ENCODE measurements at places on chromosomes 3 and 15.

- peak; percentile 92 for DNase-seq
These were observed 213.4 kb downstream of the ZBBX start for GRCh38 chr3:167166594-167167253.

GRCh38 chr15:79178594-79178993 lies 88.0 kb upstream of the RASGRF1 start:
- no peak for DNase-seq

- DNase-seq, result no peak
These were observed 185.7 kb downstream of the LPP start for GRCh38 chr3:188339410-188340295.

GRCh38 chr3:101903451-101903871 lies 54.1 kb downstream of the NFKBIZ start:
- no peak for DNase-seq

DNA sequence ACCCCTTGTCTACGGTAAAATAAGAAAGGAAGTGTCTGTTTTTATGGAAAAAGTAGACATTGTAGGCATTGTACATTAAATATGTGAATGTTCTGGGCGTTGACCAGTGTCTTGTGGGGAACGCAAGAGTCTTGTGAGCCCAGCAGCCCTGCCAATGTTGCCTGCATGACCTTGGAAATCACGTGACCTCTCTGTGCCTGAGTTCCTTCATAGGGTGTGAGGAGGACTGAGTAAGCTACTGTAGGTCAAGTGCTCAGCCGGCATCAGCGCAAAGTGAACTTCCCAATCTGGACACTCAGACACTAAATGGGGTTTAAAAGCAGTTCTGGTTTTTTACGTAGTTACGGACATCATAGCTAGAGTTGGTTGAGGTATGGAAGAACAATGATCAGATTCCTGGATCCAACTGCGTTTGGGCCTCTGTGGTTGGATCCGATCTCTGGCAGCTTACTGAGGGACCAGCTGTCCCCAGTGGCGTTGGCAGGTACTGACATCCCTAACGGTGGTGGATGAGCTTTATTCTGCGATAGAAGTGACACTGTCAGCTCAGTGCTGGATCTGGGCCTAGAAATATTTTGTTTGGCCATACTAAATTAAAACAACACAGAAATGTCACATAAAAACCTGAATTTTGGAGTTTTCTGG lies 63.8 kb downstream of the SPSB4 start:
- DNase-seq, result no peak

GRCh38 chr3:138188013-138188730 lies 1.1 kb downstream of the ARMC8 start:
- no peak for DNase-seq

GRCh38 chr3:56361731-56362130 lies 106.5 kb downstream of the ERC2 start:
- DNase-seq, result no peak

- no peak for DNase-seq
These were observed 70.6 kb downstream of the SMAD6 start for GRCh38 chr15:66772604-66773128.

DNA sequence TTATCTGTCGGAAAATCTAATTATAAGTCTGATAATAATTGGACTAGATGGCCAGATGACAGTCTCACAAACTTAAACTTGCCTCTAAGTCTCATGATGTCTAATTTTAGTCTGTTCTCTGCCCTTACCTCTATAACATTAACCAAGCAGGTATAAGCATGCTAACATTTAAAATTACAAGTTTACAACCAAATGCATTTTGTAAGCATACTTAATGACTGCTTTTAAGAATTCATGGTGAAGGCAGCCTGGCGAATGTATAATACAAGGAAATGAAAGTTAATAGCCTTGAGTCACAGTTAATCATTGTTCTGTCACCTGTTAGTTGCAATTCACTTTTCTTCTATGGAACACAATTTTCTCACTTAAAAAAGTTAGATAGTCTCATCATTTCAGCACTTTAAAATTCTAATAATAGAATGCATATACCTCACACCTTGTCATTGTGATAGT lies 16.5 kb downstream of the BCHE start:
- DNase-seq, result no peak

DNA sequence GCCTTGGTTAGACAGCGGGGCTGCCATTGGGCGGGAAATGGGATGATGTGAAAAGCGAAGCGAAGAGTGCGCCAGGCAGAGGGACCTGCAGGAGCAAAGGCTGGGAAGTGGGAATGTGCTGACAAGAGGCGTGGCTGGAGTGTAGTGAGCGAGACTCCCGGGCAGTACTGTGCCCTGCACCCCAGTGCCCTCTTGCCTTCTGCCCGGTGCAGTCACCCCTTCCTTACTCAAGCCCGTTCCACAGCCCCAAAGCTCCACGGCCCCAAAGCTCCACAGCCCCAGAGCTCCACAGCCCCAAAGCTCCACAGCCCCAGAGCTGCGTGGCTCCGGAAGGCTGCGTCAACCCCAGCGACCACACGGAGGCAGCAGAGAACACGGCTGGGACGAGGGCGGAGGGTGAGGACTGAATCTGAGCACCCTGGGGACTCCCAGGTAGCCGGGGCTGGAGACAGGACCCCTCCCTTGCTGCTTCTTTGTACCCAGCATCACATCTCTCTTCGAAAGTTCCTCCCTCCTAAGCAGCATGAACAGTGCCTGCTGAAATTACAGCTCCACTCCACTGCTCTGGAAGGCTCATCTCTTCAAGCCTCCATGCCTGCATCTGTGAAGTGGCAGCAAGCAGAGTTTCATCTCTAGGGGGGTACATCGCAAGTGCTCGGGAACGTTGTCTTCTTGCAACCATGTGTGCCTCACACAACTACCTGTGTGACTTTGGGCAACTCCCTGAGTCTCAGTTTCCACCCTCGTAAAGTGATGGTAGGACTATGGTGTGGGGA lies 108.9 kb downstream of the FBLN2 start:
- no peak for DNase-seq

GRCh38 chr3:155778462-155778861 lies 27.6 kb downstream of the C3orf33 start:
- DNase-seq, result no peak

DNA sequence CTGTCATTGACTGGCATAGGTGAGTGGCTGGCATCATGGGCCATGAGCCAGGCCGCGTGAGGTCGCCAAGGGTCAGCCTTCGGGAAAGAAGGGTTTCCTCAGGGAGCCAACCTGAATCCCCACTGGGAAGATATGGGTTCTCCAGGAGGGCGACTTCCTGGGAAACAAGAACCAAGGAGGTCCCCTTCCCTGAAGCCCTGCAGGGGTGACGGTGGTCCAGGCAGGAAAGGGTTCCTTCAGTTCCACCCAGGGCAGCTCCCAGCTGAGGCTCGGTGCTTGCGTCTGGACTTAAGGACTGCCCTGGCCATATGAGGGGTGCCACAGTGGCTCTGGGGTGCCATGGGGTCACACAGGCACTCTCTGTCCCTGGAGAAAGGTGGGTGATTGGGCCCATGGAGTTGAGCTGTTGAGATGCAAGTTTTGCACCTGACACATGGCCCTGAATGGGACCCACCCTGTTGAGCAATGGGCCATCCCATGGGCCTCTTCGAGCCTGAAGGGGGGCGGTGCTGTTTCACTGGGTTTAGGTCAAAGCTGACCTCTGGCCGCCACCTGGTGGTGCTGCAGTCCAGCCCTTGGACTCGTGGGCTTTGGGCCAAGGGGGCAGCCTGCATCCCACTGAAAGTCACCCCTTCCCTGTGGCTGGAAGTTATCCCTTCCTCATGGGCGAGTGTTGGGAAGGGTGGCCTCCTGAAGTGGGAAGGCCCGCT lies 228.1 kb downstream of the SNRPN start:
- DNase-seq, result no peak

DNA sequence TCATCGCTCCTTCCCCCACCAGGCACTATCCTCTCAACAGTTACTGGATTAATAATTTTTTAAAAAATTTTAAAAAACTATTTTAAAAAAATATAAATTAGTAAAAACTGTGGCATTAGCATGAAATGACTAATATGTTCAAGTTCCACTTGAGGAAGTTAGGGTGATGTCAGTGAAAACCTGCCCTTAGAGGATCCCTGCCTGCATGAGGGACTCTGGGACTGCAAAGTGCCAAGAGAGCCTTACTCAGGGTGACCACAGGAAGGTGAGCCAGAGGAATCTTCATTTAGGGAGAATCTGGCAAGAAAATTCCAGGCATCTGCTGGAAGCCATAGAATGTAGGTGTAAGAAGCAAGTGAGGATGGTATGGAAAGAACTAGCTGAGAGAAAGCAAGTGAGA lies 157.7 kb upstream of the BCL6 start:
- DNase-seq, result no peak

DNA sequence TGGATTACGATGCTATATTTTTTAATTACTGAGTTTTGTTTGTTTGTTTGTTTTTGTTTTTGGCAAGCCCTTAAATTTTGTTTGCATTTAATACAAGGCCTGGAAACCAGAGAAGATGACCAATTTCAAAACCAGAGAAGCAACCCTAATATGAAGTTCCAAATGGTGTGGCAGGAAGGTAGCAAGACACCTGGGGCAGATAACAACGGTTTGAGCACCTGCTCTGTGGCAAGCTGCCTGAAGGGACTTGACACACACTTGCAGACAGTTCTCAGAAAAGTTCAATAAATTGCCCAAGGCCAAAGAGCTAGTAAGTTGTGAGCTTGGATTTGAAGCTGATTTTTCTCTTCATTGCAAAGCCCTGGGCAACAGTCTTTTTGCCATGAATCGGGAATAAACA lies 151.2 kb upstream of the UBE2E1 start:
- DNase-seq, result no peak

GRCh38 chr3:128471110-128471509 lies 4.4 kb upstream of the DNAJB8 start:
- no peak for DNase-seq

DNA sequence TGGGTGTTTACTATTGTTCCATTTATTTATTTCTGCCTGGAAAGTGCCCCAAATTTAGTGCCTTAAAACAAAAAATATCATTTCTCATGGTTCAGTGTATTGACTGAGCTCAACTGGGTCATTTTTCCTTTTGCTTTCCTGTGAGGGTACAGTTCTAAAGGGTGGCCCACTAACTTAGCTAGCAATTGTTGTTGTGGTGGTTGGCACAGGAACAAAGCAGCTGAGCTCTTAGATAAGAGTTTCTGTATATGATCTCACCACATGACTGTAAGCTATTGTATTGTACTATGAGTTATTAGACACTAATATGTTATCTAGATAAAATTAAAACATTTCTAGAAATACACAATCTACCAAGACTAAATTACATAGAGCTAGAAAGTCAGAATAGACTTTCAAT lies 1283.7 kb downstream of the OTOL1 start:
- no peak for DNase-seq

- no peak for DNase-seq
These were observed 43.4 kb upstream of the LMCD1 start for GRCh38 chr3:8458238-8458661.

DNA sequence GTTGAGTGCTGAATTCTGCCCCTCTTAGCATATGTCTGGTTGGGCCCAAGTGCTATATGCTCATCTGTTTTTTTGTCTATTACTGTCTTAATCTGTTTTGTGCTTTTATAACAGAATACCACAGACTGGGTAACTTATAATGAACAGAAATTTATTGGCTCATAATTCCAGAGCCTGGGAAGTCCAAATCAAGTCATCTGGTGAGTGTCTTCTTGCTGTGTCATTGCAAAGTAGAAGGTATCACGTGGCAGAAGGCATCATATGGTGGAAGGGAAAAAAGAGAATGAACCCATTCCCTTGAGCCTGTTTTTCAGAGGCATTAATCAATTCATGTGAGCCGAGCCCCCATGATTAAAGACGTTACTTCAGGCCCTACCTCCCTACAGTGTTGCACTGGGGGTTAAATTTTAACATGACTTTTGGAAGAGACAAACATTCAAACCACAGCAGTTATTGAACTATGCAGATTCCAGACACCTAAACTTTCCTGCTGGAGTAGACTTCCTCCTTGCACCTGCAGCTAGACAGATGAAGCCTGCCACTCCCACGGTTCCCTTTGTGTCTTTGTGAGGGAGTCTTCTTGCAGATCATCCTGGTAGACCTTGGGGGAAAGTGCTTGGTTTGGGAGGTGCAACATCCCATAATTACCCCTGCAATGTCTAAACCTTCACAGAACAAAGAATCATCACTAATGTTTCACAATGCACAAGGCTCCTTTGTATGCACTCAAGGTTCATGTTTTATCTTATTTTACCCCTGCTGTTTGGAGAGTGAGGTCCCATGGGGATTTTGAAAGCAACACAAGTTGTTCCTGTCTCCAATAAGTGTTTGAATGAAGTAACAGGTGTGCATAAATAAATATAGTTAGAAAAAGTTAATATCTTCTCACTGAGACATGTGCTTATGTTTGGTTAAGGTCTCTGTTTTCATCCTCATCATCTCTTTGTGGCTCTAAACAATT lies 64.7 kb upstream of the XCR1 start:
- no peak for DNase-seq

DNA sequence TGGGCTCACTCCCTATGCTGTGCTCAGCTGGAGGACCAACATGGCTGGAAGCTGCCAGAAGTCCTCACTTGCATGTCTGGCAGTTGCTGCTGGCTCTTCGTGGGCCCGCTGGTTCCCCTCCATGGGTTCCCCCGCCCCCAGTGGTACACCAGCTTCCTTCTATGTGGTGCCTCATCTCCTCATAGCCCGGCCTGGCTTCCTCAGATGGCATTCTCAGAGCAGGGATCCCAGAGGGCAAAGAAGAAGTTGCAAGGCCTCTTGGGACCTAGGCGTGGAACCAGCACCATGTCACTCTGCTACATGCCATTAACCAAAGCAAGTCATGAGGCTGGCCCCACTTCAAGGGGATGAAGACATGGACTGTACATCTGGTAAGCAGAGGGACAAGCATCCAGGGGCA lies 2.9 kb upstream of the CFAP92 start:
- no peak for DNase-seq

GRCh38 chr3:3068358-3068881 lies 41.8 kb downstream of the IL5RA start:
- no peak for DNase-seq

GRCh38 chr3:183664913-183665381 lies 29.5 kb downstream of the KLHL24 start:
- DNase-seq, result no peak

DNA sequence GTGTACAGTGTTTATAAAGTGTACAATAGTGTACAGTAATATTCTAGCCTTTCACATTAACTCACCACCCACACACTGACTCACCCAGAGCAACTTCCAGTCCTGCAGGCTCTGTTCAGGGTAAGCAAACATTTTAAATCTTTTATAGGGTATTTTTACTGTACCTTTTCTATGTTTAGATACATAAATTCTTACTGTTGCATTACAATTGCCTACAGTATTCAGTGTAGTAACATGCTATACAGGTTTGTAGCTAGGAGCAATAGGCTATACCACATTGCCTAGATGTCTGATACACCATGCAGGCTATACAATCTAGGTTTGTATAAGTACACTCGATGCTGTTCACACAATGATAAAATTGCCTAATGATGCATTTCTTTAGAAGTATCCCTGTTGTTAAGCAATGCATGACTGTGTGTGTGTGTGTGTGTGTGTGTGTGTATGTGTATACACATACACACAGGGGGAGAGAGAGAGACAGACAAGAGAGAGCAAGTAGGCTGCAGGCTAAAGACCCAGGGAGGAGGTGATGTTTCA lies 72.5 kb upstream of the PRR23C start:
- DNase-seq, result no peak

DNA sequence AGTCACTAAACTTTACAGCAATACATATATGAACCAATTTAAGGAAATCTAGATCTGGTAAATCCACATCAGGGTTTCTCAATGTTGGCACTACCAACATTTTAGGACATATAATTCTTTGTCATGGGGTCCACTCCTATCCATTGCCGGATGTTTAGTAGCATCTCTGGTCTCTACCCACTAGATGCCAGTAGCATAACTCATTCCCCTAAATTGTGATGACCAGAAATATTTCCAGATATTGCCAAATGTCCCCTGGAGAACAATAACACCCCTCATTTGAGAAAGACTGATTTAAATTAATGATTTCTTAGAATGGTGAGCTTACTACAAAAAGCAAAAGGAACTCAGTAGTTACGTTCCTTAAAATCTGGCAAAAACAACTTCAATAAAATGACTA lies 23.1 kb upstream of the ANKRD28 start:
- no peak for DNase-seq
